Activated CD8-positive, alpha-beta T cell treated with anti-CD3 and anti-CD28 coated beads, Interleukin-2, amount 10 ng/mL, durations not matched to agents 7 days and 5 days (primary cell): ENCODE measurements at places on chromosomes 2 and 18. TPM values are rescaled to one million over a fixed set of nuclear protein-coding genes. Genes with fewer than 3 reads are reported as not detected.

GRCh38 chr18:44786688-44787087, 106.0 kb downstream of the SETBP1 start:
- no peak for DNase-seq
- no peak overlapping the region for H3K4me3 ChIP-seq
- no peaks in the 10 kb centered on the region for H3K27me3 ChIP-seq
- H3K36me3 ChIP-seq, result no peaks in the 10 kb centered on the region
- H3K27ac ChIP-seq, result no peak overlapping the region

DNA sequence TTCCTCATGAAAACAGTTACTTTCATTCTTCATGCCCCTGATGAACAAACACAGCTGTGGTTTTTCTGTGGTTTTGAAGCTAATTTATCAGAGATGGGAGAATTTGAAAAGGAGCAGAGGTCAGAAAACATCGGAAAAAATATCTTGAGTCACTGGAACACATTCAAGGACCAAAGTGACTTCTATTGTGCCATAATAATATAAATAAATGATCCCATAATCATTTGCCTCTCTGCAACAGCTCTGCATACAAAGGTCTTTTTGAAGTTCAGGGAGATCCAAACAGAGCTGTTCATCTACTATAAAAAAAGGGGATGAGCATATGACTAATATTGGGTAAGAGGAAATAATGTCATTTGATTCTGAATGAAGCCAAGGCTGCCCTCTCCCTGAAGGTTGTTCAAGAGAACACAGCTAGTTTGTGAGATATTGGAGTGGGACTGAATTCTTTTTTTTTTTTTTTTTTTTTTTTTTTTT, 201.3 kb upstream of the GALNT5 start:
- no peak overlapping the region for H3K27ac ChIP-seq
- H3K4me1 ChIP-seq, result no peaks in the 10 kb centered on the region
- no peaks in the 10 kb centered on the region for H3K36me3 ChIP-seq
- H3K27me3 ChIP-seq, result no peaks in the 10 kb centered on the region

CRYBA2 gene
- total RNA-seq, result not detected

STPG4 gene
- 0.21 TPM for total RNA-seq

MPP4 gene
- total RNA-seq, result not detected

DNA sequence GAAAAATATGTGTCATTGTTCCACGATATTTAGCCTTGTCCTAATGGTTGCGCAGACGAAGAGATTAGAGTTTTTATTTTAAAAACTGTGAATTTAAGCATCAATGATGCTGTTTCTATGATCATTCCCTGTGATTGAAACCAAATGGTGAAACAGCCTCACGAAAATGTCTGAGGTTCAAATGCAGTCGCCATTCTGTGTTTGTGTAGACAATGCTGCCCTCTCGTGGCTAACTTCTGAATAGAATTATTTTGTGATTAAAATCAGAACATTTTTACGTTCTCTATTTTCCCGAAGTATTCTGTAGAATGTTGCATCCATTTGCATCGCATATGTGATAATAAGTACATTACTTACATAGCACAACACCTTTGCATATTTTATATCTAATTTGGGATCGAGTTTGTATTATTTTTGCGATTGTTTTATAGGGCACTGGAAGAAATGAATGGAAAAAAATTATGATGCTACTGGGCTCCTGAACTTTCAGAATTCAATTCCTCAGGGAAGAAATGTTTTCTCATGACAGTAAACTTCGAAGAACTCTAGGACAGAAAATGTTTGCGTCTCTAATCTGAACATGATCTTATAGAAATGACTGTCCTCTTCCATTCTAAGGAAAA, 54.8 kb upstream of the CREB1 start:
- peaks cover 37% of the 10 kb centered on the region for H3K4me1 ChIP-seq
- no peaks in the 10 kb centered on the region for H3K36me3 ChIP-seq
- DNase-seq, result peak; percentile 67
- H3K27ac ChIP-seq, result no peak overlapping the region

SPR gene
- 0.65 TPM for total RNA-seq

- no peak overlapping the region for H3K27ac ChIP-seq
- H3K36me3 ChIP-seq, result no peaks in the 10 kb centered on the region
- H3K4me1 ChIP-seq, result no peaks in the 10 kb centered on the region
Observed at GRCh38 chr2:198213253-198213652, 408.9 kb downstream of the PLCL1 start.

REG3G gene
- total RNA-seq, result not detected

POTEC gene
- total RNA-seq, result not detected

DNA sequence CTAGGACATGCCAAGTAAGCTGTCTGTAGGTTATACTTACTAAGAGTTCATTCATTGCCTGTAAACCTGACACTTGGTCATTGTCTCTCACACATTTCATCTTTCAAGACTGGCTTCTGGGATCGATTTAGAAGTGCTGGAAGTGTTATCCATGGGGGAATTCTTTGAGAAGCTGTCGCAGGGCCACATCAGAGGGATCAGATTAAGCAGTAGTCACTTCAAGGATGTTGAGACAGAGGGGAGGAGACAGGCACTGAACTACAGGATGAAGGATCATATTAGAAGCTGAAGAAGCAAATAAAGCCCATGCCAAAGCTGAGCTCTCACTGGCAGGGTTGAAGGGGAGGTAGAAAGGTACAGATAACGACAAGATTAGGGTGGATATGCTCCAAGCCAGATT, 49.0 kb downstream of the CDK15 start:
- peaks cover 35% of the 10 kb centered on the region for H3K27me3 ChIP-seq
- H3K4me1 ChIP-seq, result peaks cover 11% of the 10 kb centered on the region
- no peak overlapping the region for H3K27ac ChIP-seq
- no peak for DNase-seq
- H3K36me3 ChIP-seq, result no peaks in the 10 kb centered on the region

WDR54 gene
- total RNA-seq, result 96.9 TPM

DNA sequence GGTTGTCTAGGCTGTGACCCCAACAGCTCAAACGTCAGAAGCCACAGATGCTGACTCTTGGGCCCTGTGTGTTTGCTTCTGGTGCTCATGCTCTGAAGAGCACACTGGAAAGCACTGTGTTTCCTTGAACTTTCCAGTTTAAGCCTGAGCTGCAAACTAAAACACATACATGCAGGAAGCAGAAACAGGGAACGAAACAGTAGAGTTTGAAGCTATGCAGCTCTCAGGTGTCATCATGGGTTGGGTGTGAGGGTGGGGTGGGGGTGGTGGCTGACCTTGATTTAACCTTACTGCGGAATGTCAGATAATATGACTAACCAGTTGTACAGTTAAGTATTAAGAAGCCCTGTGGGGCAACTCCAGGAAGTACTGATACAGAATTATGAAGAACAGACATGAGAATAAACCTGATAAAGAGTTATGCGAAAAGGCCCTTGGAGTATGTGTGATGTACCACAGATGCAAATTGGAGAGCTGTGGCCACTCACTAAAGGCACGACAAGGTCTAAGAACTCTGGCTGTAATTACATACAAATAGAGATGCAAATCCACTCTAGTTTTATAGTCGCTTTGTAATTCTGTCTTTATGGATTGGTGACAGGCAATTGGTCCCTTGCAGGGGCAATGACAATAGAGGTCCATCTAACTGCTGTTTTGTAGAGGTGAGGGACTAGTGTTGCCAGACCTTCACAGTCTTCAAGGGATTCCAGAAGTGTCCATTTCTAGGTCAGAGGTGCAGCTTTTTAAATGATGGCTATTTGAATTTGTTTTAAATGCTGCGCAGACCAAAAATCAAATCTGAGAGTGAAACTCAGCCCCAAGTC, 273.1 kb downstream of the NAPG start:
- H3K4me3 ChIP-seq, result no peak overlapping the region
- H3K36me3 ChIP-seq, result no peaks in the 10 kb centered on the region
- no peaks in the 10 kb centered on the region for H3K27me3 ChIP-seq
- H3K4me1 ChIP-seq, result no peaks in the 10 kb centered on the region
- H3K27ac ChIP-seq, result no peak overlapping the region

DNA sequence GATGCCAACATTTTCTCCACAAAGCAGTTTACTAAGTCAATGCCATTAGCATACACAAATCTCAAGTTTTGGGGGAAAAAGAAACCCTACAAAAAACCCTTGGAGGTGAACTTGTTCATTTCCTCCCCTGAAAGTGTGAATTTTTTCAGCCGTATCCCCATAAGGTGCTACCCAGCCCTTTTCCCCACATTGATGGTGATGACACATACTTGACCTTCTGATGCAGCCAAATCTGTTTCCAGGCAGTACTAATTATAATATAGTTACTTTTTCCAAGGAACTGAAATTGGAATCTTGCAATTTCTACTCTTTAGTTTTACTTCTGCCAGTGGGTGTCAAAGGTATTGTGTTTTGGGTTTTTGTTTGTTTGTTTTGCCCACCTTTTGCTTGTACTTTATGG, 474.5 kb downstream of the TGIF1 start:
- no peak overlapping the region for H3K4me3 ChIP-seq
- no peaks in the 10 kb centered on the region for H3K27me3 ChIP-seq
- H3K4me1 ChIP-seq, result no peaks in the 10 kb centered on the region
- no peak overlapping the region for H3K27ac ChIP-seq

DNA sequence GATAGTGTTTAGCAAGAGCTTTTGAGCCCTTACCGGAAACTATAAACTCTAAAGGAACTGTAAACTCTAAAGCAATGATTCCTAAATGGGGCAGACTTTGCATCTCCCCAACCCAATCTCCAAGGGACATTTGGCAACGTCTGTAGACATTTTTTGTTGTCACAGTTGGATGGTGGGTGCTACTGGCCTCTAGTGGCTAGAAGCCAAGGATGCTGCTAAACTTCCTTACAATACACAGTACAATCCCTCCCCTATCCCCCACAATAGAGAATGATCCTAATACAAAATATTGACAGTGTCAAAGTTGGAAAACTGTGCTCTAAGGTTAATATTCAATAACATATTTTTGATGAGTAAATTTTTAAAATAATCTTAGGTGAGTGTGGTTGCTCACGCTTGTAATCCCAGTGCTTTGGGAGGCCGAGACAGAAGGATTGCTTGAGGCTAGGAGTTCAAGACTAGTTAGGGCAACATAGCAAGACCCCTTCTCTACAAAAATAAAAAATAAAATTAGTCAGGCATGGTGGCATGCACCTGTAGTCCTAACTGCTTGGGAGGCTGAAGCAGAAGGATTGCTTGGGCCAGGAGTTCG, 66.7 kb downstream of the PTPN4 start:
- H3K27me3 ChIP-seq, result no peaks in the 10 kb centered on the region
- peaks cover 24% of the 10 kb centered on the region for H3K36me3 ChIP-seq
- H3K27ac ChIP-seq, result no peak overlapping the region
- peaks cover 28% of the 10 kb centered on the region for H3K4me1 ChIP-seq
- no peak overlapping the region for H3K4me3 ChIP-seq

DNA sequence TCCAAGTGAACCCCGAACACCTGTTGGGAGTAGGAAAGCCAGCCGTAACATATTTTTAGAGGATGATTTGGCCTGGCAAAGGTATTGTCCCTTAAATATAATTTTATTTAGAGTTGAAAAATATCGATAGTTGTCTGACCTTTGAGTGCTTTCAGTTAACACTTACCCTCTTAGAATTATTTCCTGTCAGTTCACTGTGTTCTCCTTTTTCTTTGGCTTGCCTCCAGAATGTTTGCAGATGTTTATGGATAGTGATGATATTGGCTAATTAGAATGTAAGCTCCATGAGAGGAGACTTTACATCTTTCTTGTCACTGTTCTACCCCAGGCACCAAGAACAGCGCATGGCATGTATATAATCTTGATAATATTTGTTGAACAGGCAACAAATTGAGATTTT, 19.8 kb downstream of the PIKFYVE start:
- H3K27me3 ChIP-seq, result no peaks in the 10 kb centered on the region
- H3K4me3 ChIP-seq, result no peak overlapping the region
- DNase-seq, result no peak
- H3K4me1 ChIP-seq, result peaks cover 3% of the 10 kb centered on the region
- H3K27ac ChIP-seq, result no peak overlapping the region

CAB39 gene
- total RNA-seq, result 178 TPM

FHOD3 gene
- not detected for total RNA-seq

GNLY gene
- total RNA-seq, result 136 TPM

- no peak overlapping the region for H3K27ac ChIP-seq
- DNase-seq, result no peak
- H3K4me3 ChIP-seq, result no peak overlapping the region
- H3K4me1 ChIP-seq, result no peaks in the 10 kb centered on the region
Observed at GRCh38 chr2:23637011-23637778, 252.2 kb downstream of the KLHL29 start.

ANKRD30BL gene
- not detected for total RNA-seq

DNA sequence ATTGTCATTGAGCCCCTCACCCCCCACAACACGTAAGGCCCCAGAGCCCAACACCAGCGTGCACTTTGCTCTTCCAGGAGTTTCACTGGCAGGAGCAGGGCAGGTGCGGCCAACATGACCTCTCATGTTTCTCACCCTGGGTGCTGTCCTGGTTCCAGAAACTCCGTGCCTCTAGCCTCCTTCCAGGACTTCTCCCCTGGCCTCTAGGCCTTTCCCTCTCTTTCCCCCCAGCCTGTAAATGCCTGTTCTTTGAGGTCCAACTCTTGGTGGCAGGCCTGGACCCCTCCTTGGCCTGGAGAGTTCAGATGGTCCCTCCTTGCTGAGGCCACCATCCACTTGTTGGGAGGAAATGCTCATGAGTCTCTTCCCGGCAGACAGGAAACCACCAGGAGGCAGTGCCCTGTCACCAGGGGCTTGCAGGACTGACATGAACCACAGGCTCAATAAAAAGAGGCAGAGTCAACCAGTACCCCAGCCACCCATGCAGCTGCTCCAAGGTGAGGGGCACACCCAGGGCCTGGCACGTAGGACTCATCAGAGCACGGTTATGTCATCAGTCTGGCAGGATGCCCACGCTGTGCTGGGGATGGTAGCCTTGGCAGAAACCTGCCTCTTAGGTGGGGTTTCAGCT, 1.5 kb downstream of the MALL start:
- H3K4me1 ChIP-seq, result peaks cover 27% of the 10 kb centered on the region
- H3K4me3 ChIP-seq, result no peak overlapping the region
- DNase-seq, result no peak
- H3K27me3 ChIP-seq, result peaks cover 56% of the 10 kb centered on the region

DNA sequence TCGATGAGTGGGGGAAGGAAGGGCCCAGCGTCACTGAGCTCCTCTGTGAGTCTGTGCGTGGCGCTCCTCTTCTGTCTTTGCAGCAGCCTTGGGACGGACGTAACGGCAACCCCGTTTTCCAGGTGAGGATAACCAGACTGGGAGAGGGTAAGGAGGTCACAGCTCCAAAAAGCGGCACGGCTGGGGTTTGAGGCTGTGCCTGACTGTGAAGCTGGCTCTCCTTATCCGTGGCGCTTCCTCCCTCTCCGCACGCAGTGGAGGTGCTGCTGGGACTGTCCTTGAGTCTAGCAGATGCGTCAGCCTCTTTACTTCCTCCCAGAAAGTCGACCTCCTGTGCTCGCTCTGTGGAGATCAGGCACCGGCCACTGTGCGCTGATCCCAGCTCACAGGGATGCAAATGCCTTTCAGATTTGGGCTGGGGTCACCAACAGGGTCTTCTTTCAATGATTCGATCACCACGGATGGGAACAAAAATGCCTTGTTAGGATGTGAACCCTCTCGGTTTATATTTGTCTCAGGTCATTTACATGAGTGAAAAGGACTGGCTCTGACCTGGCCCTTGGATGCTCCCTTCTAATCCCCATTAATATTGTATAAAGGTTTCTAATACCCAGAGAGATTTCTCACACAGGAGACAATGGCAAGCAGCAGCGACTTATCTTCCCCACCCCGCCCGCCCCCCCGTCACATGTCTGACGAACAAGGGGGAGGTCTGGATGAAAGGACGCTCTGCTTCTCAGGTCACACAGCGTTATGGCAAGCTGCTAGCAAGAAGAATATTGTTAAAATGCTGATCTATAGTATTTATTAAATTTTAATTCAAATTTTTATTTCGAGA, 30.1 kb upstream of the E2F6 start:
- H3K4me3 ChIP-seq, result no peak overlapping the region
- H3K36me3 ChIP-seq, result no peaks in the 10 kb centered on the region
- peaks cover 7% of the 10 kb centered on the region for H3K4me1 ChIP-seq

VWA3B gene
- total RNA-seq, result not detected

GALNT14 gene
- not detected for total RNA-seq
